ENCODE measurements at places on chromosomes 16 and 17.
A peak's percentile ranks its signal among the peaks of the same experiment; 100 is the strongest.

GRCh38 chr17:64320613-64321553 lies 57.8 kb upstream of the TEX2 start:
- peak; percentile 39 for DNase-seq

- DNase-seq: no peak
Measured at GRCh38 chr17:7019839-7020519, 2.9 kb upstream of the BCL6B start.

DNA sequence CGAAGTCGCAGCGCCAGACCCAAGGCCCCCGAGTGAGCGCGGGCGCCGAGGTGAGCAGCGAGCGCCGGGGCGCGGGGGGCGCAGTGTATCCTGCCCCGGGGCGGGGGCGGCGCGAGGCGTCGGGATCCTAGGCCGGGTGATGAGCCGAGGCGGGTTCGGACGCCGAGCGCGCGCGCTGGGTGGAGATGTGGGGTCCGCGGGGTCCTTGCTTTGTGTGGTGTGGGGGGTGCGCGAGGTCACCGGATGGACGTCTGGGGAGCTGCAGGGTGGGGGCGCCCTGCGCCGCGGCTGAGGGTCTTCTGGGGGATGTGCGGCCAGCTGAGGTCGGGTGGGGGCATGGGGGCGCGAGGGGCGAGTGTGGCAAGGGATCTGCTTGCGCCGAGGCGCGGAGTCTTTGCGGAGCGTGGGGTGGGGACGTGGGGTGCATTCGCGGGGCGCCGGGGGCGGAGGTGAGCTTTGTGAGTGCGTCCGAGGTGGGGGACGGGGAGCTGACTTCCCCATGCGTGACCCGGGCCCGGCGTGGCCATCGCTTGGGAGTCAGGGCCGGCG lies 560 bp downstream of the RAI1 start:
- peak; percentile 15 for DNase-seq

GRCh38 chr16:69116256-69116875 lies 10.9 kb downstream of the HAS3 start:
- no peak for DNase-seq

GRCh38 chr17:82297714-82298537 lies 19.5 kb downstream of the CD7 start:
- peak; percentile 88 for DNase-seq

DNA sequence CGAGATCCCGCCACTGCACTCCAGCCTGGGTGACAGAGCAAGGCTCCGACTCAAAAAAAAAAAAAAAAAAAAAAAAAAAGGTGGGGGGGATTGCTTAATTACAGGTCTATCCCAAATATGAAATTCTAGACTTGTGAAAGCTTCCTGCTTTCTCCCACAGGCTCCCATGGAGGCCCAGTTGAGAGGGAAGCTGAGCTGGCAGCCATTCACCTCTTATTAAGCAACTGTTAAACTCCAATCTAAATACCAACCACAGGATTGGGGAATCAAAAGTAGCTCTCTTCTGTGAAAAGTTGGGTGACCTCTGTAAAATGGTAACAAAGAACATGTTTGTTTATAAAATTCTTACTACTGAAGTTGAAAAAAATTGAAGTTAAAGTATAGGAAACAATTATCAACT lies 45.8 kb upstream of the STAC2 start:
- DNase-seq: no peak

- no peak for DNase-seq
Measured at GRCh38 chr16:56641166-56641565, 2.7 kb downstream of the MT1A start.

GRCh38 chr16:58025351-58026138 lies at the start of gene MMP15:
Gene MMP15, plus strand, starts transcription at chr16:58025754. Its CDS starts 597 bp downstream, at chr16:58026351.
- DNase-seq: peak; percentile 52

DNA sequence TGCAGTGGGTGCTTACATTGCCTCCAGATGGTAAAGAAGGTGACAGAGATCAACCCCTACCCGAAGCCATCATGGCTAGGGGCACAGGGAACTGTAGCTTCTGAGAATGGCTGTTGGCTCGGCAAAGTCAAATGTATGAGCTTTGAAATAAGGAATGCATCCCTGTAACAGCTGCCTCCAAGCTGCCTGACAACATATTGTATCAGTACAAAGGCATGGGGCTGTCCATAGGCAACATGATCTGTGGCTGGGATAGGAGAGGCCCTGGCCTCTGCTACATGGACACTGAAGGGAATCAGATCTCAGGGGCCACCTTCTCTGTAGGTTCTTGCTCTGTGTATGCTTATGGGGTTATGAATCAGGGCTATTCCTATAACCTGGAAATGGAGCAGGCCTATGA lies 119.2 kb upstream of the NETO2 start:
- no peak for DNase-seq

DNA sequence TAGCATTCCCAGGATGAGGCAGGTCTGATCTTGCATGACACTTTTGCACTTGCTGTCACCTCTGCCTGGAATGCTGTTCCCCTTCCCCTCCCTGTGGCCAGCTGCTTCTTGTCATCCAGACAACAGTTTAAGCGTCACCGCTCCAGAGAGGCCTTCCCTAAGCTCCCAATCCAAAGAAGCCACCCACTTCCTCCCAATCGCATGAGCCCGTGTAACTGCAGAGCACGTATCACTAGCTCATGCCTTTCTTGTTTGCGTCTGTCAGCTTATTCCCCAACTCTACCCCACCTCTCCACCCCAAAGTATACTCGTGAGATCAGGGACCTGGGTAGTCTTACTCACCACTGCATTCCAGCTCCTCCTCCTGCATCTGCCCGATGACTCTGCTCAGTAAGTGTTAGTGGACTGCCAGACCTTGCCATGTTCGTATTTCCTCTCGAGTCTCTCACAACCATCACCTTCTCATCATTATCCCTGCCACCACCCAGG lies 92.8 kb downstream of the GAS7 start:
- DNase-seq: no peak

- DNase-seq: no peak
Measured at GRCh38 chr16:10949424-10949970, 5.1 kb downstream of the CLEC16A start.

DNA sequence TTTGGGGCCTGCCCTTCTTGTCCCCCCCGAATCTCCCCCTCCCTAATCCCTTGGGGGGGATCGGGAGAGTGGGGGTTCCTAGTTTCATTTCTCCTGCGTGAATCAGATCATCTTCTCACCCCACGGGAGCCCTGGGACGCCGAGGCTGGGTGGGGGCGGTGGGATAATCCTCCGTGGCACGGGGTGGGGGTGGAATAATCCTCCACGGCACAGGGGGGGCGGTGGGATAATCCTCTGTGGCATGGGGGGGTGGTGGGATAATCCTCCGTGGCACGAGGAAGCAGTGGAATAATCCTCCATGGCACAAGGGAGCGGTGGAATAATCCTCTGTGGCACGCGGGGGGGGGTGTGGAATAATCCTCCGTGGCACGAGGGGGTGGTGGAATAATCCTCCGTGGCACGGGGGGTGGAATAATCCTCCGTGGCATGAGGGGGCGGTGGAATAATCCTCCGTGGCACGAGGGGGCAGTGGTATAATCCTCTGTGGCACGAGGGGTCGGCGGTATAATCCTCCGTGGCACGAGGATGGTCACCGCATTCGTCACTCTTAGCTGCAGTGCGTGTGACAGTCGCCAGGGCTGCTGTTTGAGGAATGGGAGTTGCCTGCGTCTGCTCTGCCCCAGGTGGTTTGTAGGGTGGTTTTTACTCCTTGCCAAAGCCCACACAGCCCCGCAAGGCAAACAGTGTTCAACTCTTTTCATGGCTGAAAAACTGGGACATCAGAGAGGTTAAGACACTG lies 156.9 kb downstream of the LAT start:
- DNase-seq: no peak

GRCh38 chr16:47392081-47392480 lies 68.8 kb downstream of the ITFG1 start:
- DNase-seq: no peak

- no peak for DNase-seq
Measured at GRCh38 chr16:89936034-89936433, 12.5 kb upstream of the DEF8 start.

GRCh38 chr16:12529582-12529981 lies 274.1 kb downstream of the CPPED1 start:
- no peak for DNase-seq

DNA sequence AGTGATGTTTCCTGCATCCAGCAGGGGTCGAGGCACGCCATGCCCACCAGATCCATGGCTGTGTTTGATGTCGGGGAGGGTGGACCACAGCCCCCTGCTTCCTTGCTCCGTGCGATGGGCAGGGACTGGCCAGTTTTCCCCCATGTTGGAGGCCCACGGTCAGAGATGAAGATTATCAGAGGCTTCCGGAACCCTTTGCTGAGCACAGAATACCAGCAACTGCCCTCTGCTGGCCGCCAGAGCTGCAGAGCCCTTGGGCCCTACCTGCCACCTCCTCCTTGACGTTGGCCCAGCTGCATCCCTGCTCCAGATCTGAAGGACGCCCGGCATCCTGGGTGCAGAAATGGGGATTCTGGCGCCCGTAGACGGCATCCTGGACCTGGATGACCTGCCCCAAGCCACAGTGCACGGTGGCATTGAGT lies 23.7 kb upstream of the BCO1 start:
- DNase-seq: no peak

DNA sequence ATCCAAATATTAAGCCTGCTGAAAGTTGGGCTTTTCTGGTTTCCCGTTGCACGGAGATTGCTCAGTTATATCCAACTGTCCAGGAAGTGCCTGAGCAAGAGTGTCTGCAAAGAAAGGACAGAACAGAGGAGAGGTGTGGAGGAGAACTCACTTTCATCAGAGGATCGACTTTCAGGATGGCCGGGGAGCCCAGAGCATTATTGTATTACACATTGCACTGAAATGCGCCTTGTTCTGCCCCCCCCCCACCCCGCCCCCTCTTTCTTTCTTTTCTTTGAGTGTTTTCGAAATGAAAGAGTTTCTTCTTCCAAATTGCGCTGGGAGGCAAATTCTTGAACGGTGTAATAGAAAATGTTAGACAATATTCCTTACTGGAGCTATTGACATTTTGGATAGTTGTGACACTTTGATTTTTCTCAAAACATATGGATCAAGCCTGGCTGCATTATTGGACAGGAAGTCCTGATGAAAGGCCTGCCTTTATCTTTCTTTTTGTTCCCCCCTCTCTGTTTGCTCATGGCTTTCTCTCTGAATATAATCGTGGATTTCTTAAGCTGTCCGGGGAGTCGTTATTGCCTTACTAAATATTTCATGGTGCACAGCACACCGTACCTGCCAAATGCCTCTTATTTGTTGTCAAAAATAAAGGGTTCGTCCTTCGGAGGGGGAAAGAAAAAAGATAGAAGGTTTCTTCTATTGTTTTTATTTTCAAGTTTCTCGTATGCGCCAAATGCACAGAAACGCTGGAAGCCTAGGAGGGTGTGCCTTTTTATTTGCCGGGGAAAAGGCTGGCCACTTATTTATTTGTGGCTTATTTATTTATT lies 110.8 kb downstream of the IRX3 start:
- no peak for DNase-seq

DNA sequence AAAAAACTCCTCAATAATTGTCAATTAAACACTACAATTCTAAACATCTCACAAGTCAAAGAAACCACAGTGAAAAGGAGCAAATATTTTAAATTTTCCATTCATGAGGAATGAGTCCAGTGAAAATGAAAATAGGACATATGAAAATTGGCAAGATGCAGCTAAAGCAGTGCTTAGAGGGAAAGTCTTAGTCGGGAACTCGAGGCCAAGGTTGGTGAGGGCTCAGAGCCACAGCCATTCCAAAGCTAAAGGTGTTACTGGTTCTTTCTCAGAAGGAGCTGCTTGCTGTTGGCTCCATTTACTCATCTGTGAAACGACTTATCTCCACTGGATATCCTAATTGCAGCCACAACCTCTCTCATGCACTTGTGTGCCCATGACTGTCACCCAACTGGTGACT lies 6.5 kb downstream of the SLC38A8 start:
- DNase-seq: no peak

GRCh38 chr16:21590796-21591195 lies 8.6 kb upstream of the METTL9 start:
- DNase-seq: no peak

- DNase-seq: no peak
Measured at GRCh38 chr17:46826116-46826515, 7.6 kb upstream of the WNT3 start.

DNA sequence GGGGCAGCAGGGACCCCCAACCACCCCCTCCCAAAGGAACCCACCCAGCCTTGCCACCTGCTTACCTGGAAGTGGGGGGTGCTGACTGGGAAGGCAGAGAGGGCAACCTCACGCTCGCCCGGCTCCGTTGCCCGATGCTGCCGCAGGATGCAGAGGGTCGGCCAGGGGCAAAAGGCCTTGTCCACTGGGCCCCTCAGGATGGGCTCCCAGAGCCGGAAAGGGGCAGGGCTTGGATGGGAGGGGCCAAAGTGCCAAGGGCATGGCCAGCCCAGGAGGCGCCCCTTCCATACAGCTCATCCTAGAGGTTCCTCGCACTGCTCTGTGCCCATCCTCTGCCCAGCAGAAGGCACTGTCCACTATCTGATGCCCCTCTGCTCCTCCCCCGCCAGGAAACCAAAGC lies 59.4 kb downstream of the SRCIN1 start:
- no peak for DNase-seq

- no peak for DNase-seq
Measured at GRCh38 chr17:38465391-38466345, 37.4 kb downstream of the ARHGAP23 start.

GRCh38 chr16:68995011-68995504 lies 110.4 kb upstream of the HAS3 start:
- no peak for DNase-seq

GRCh38 chr17:61426482-61427304 lies 25.5 kb upstream of the TBX4 start:
- no peak for DNase-seq

GRCh38 chr16:4647644-4647980 lies 23.0 kb downstream of the MGRN1 start:
- DNase-seq: no peak

GRCh38 chr17:64036198-64036922 lies 15.9 kb upstream of the ICAM2 start:
- no peak for DNase-seq

GRCh38 chr16:17204206-17204605 lies 266.6 kb downstream of the XYLT1 start:
- no peak for DNase-seq

DNA sequence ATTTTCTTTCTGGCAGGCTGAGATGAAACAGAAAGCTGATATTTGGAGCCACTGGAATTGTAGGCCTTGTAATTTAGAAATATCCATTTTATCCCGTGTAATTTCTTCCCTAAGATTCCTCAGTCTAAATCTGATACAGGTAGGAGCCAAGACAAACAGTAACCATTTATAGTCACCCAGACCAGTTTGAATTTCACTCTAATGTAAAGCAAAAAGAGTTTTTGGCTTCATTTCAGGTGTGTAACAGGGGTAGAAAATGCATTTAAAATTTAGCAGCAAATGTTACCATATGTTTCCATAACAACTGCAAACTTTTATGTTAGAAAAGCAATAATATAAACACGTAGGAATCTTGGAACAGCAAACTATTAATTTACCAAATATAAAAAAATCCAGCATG lies 249.4 kb downstream of the FTO start:
- no peak for DNase-seq

- no peak for DNase-seq
Measured at GRCh38 chr17:54898576-54898975, 2.1 kb upstream of the TOM1L1 start.

GRCh38 chr16:89720551-89720812 lies 216 bp downstream of the VPS9D1 start:
- DNase-seq: no peak

Data from T-helper 17 cell (primary cell).